Stimulated activated CD4-positive, alpha-beta T cell treated with anti-CD3 and anti-CD28 coated beads, Interleukin-4, amount 100 ng/mL, for 4 hours (primary cell): ENCODE measurements at places on chromosomes 2 and 18.

- DNase-seq, result no peak
Observed at GRCh38 chr18:7492385-7492784, 74.7 kb upstream of the PTPRM start.

DNA sequence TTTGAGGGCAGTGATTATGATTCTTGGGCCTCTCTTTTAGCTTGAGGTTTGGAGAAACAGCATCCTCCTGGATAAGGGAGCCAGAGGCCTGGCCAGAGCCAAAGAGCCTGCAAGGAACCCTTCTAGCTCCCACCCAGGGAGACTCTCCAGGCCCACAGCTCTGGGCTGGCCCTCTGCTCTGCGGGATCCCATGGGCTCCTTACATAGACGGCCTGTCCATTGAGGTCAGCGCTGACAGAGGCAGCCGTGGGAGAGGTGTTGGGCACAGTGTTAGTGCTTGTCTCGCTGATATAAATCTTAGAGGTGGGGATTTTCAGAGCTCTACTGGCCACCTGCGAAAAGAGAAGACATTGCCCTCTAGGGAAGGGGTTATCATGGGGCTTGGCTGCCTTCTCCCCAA is 67.2 kb downstream of the XDH start:
- no peak for DNase-seq

DNA sequence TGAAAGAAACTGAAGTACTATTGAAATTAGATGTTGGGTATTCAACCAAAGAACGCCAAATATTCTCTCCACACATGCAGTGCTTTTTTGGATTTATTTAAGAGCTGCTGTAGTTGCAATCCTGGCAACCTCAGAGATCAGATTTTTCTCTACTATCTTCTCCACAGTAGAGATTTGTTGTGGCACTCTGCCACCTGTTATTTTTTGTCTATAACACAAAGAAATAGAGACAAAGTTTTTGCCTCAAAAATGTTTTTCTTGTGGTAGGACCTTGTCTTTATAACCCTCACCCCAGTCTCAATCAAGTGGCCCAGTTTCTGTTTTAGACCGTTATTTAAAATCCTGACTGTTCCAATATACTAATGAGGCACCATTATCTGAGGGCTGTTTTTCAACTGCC is 79.4 kb downstream of the SCG2 start:
- no peak for DNase-seq

- no peak for DNase-seq
Observed at GRCh38 chr2:120498121-120498520, 152.2 kb downstream of the INHBB start.

DNA sequence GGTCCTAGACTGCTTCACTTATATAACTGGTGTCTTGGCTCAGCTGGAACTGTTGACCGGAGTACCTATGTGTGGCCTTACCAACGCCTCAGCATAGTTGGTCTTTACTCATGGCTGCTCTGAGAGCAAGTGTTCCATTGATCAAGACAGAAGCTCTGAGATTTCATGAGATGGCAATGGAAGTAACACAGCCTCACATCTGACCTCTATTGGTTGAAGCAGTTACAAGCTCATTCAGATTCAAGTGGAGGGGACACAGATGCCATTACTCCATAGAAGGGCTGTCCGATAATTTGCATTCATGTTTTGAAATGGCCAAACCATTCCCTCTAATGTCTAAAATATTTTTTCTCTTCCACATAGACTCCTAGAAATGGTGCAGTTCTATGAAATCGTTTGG is 46.4 kb upstream of the STK39 start:
- no peak for DNase-seq

DNA sequence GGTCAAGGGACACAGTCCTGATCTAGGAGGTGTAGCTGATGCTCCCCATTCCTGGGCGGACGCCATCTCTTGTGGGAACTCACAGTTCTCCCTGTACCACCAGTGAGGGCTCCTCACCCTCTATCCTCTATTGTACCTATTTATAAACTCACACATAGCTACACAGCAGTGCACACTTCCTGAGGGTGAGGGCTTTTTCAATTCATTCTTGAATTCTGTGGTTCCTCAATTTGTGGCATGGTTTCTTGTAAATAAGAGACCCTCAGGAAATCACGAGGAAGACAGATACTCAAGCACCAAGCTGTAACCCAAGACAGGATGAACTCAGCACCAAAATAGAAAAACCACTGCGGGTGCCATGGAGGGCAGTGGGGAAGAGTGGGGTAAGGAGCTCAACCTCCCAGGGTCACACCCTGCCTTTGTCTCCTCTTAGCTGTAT is 245.9 kb upstream of the PXDN start:
- no peak for DNase-seq

DNA sequence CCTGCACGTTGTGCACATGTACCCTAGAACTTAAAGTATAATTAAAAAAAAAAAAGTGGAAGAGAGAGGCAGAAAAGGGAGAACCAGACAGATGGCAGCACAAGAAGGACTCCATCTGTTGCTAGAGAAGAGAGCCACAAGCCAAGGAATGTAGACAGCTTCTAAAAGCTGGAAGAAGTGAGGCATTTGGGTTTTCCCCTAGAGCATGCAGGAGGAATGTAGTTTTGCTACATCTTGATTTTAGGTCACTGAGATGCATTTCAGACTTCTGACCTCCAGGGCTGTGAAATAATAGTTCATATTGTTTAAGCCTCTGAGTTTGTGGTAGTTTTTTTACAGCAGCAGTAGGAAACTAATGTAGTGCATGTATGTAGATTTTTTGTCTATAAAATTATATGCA is 46.0 kb downstream of the CAVIN2 start:
- no peak for DNase-seq

DNA sequence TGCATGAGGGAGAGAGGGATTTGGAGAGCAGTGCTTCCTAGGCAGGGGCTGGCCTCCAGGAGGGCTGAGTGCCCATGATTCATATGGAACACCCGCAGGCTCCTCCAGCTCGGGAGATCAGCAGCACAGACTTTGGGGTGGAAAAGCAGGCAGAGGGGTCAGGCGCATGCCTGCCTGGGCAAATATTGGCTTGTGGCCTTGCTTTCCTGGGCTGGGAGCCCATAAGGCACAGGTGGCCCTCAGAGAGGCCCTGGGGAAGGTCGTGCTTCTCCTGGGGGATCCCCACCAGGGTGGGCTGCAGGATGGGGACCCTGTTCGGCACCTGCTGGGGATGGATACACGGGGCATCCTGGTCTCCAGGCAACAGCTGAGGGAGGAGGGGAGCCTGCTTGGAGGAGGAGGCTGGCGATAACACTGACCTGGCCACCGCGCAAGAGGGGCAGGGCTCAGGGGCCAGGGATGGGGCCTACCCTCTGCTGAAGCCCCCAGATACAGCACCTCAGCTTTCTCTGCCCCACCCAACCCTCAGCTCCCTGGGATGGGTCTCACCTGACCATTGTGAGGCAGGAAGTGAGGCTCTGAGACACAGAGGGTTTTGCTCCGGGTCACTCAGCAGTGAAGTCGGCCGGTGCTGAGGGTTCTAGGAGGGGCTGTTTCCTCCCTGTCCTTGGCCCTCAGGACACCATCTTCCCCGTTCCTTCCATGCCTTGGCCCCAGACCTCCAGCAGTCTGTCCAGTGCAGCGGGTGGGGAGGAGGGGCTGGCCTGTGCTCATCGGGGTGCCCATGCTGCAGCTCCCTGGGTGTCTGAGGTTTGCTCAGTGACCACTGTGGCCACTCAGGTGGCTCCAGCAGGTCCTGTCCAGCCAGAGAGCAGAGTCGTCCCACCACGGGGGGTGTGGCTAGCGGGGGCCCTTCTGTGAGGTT is 12.0 kb downstream of the AQP12A start:
- no peak for DNase-seq

GRCh38 chr18:58654896-58655614 is 16.2 kb upstream of the MALT1 start:
- no peak for DNase-seq

- peak; percentile 52 for DNase-seq
Observed at GRCh38 chr18:26547646-26548414, 523 bp downstream of the KCTD1 start.

GRCh38 chr2:77977471-77978063 is 455.4 kb upstream of the LRRTM4 start:
- DNase-seq, result no peak

DNA sequence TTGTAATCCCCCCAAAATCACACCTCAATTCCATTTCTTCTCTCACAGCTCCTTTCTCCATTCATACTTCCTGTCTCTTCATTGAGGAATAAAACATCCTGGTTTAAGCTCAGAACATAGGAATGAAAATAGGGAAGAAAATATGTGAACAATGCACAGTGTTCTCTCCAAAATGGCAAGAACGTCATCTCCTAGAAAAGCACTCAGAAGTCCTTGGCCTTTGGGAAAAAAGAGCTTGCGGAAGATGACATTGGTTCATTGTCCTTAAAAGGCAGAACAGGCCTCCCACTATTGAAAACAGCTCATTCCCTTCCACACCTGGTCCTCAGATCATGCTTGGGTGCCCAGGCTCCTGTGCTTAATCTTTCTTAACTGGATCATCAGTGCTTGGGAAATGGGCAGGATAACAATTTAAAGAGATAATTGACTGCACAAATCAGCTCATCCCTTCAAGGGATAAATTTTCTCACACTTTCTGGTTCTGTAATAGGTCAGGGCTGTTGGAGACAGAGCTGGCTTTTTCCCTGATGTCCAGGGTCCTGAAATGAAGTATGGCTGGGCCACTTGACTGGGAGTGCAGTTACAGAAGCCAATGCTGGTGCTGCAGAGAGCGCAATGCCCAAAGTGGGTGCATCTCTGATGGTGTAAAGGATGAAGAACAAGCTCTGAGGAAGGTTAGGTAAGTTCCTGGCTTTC is 69.2 kb downstream of the MARCHF4 start:
- DNase-seq, result no peak

DNA sequence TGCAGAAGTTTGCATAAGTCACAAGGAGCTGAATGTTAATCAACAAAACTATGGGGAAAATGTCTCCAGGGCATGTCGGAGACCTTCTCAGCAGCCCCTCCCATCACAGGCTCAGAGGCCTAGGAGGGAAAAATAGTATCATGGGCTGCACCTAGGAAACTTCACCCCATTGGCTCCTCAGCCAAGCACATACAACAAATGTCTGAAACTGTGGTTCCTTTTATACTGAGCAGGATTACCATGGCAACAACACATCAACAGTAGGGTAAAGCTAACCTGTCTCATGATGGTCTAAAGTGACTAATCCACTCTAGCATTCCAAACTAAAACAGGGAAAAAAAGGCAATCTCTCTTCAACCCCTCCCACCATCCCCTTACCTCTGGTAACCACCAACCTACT is 3.2 kb upstream of the NEMP2 start:
- no peak for DNase-seq

DNA sequence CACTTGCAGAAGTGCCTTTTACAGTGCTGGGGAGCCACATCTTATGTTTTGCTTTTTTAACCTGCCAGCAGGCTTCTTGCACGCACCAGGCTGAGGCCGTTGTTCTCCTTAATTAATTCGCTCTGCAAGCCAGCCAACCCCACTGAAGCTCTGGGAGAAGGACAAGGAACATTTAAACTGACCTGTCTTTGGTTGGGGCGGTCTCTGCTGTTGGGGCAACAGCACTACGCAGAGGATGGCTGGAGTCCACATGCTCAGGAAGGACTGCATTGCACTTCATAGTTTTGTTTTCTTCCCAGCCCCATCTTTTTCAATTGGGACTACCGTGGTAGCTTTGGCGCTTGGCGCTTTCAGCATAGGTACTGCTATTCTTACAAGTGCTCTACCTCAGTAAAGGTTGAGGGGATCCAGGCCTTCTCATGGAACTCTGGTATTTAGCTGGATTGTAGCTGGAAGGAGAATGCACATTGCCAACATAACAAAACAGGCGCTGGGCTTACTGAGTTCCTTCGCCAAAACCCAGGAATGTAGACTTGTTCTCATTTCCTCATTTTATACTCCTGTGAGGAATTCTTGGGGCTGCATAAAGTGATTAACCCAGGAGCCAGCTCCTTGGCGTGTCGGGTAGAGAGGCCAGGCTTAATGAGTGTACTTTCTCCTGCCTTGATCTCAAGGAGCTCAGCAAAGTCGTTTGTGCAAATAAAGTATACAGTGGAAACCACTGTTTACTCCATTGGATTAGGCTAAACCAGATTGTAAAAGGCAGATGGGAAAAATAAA is 146.2 kb downstream of the PRKCE start:
- DNase-seq, result no peak
